Breast epithelium (tissue), 4 donors: ENCODE measurements at places on chromosomes 1 and 21.
A peak's percentile ranks its signal among the peaks of the same experiment; 100 is the strongest.

- no peak for DNase-seq
Measured at GRCh38 chr1:153389973-153390879, 647 bp downstream of the S100A8 start.

DNA sequence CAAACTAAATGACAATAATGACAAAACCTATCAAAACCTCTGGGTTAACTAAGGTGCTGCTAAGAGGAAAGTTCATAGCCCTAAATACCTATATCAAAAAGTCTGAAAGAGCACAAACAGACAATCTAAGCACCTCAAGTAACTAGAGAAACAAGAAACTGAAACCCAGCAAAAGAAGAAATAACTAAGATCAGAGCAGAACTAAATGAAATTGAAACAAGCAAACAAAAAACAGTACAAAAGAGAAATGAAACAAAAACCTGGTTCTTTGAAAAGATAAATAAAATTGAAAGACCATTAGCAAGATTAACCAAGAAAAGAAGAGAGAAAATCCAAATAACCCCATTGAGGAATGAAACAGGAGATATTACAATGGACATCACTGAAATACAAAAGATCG lies 44.8 kb upstream of the KIAA0040 start:
- DNase-seq, result no peak

- DNase-seq, result no peak
Measured at GRCh38 chr1:182766881-182767645, 22.5 kb upstream of the NPL start.

DNA sequence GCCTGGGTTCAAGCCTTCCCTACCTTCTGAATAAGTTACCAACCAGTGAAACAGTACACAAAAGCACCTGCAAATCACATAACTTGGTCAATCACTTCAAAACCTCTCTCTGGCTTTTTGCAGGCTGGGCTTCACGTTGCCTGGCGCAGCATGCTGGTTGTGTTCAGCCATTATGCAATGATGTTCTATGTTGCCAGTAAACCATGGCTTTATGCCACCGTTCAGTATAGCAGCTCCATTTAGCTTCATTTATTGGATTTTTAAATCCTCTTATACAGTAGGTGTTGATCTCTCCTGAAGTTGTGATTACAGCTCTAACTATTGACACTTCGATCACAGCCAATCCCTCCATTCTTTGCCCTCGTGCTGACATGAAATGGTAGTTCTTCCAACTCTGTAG lies 233.6 kb upstream of the PTBP2 start:
- DNase-seq, result peak; percentile 48

DNA sequence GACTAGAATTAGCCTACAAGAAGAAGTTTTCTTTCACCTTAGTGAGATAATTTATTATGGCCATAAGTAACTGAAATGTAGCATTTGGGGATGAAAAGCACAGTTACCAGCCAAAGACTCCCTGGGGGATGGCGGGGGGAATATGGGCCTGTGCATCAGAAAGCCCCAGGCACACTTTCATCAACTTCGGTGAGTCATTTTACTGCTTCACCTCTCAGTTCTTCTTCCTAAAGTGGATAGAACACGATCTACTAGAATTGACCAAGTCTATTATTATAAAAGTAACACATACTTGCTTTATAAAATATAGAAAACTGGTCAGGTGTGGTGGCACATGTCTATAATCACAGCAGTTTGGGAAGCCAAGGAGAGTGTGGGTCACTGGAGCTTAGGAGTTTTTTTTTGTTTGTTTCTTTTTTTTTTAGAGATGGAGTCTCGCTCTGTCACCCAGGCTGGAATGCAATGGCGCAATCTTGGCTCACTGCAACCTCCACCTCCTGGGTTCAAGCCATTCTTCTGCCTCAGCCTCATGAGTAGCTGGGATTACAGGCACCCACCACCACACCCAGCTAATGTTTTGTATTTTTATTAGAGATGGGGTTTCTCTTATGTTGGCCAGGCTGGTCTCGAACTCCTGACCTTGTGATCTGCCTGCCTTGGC lies 141.8 kb downstream of the ZZZ3 start:
- no peak for DNase-seq

DNA sequence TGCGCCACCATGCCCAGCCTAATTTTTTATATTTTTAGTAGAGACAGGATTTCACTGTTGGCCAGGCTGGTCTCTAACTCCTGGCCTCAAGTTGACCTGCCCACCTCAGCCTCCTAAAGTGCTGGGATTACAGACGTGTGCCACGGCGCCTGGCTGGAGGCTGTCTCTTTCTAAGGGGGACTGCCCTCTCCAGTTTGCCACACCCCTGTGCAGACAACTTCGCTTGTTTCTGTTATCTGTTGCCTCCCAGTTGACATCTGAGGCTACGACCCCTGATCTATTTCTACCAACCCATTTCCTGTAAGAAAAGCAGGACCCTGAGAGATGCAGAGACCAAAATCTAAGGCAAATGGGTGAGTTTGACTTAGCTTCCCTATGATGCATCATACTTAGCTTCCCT lies 24.0 kb upstream of the VASH2 start:
- DNase-seq, result no peak

GRCh38 chr1:244341455-244342450 lies 110.0 kb downstream of the ADSS2 start:
- DNase-seq, result no peak

- DNase-seq, result no peak
Measured at GRCh38 chr1:197320991-197321531, 53.0 kb downstream of the CRB1 start.

DNA sequence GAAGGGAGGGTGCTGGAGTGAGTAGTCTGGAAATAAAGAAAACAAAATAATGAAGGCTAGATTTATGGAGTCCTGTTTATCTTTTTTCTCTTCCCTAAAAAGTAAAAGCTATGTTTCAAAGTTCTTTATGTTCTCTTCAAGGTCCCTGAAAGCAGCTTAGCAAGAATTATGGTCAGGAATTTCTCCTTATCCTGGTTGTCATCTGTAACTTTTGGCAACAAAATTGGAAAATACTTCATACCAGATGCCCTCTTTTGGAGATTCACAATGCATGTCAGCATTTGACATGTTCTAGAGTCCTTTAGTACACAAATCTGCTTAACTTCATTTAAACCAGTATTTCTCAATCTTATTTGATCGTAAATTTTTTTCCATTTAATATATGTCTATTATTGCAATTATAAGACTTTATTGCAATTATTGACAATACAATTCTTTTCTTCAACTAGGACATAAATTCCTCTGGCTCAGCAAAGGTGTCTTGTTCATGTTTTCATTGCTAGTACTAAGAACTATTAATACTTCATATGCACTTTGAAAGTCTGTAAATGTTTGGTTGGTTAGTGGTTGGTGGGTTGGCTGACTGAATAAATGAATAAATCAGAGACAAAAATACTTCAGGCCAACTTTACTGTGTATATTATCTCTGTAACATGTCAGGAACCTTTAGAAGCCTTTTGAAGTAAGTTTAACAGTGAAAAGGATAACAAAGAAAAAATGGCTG lies 101.5 kb downstream of the ATP1B1 start:
- DNase-seq, result no peak

DNA sequence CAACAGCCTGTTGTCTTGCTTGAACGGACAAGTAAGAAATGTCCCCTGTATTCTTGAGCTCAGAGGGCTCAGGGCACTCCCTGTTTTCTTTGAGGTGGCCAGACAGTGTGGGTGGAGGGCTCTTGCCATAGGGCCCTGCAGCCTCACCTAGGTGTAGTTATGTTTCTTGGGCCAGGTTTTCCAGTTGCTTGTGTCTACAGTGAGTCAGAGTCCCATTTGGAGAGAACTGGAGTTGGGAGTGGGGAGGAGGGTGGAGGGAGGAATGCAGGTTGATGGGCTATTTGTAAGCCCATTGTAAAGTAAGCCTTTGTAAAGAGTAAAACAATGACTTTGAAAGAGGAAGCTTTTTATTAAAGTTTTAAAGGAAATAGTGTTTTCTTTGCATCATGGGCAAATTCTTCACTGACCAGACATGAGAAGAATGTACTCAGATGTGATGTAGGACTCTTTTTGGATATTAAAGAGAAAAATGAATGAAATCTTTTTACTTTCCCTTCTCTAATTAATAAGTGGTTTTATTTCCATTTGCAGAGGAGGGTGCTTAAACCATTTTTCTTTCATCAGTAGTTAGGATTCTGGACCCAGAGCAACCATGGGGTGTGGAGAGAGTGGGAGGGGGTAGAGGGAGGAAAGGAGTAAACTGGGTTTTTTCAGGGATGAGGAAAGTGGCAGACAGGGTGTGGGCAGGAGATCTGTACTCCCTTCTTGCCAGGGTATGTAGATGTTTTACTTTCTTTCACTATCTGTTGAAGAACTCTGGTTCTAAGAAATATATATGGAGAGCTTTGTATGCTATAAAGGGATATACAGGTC lies 45.1 kb upstream of the MACF1 start:
- DNase-seq, result peak; percentile 65

DNA sequence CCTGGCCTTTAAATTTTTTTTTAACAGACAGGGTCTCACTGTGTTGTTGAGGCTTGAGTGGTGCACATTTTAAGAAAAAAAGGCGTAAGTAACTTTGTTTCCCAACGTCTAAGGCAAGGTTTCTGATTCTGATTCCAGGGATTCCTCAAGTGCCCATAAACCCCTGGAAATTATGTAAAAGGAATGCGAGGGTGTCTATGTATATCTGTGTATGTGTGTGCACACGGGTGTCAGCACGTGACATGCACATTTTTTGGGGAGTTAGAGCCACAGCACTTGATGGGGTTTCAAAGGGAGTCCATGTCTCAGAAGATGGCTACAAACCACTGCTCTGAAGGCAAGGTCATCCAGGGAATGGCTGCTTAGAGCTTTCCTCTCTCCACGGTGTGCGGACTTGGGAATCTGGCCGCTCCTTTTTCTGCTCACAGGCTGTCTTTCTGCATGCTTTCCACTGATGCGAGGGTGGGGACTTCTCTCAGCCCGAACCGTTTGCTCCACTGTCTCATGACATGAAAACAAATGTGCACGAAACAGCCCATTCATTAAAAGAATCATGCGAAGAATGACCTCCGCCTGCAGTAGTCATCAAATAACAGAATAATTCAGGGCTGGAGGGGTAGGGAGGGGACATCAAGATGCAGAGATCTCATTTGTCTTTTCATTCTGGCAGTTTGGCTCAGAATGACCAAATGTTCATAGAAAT lies 18.7 kb upstream of the RERE start:
- DNase-seq, result no peak

DNA sequence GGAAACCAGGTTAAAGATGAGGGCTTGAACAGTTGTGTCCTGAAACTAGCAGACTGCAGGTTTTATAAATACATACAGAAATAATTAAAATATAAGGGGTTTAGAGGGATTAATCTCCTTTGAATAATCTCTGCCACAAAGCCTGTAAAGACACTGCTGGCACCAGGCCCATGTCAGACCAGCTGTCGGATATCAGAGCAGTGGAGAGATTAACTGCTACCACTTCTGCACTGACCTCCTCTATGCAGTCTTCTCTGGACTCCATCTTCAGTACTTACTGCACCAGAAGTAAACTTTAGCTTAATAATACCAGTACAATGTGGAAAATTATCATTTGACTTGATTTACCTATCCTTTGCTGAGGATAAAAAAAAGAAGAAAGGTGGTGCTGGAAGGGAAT lies 128.6 kb downstream of the LHX4 start:
- no peak for DNase-seq

GRCh38 chr1:172425339-172425738 lies 4.9 kb downstream of the C1orf105 start:
- DNase-seq, result no peak

DNA sequence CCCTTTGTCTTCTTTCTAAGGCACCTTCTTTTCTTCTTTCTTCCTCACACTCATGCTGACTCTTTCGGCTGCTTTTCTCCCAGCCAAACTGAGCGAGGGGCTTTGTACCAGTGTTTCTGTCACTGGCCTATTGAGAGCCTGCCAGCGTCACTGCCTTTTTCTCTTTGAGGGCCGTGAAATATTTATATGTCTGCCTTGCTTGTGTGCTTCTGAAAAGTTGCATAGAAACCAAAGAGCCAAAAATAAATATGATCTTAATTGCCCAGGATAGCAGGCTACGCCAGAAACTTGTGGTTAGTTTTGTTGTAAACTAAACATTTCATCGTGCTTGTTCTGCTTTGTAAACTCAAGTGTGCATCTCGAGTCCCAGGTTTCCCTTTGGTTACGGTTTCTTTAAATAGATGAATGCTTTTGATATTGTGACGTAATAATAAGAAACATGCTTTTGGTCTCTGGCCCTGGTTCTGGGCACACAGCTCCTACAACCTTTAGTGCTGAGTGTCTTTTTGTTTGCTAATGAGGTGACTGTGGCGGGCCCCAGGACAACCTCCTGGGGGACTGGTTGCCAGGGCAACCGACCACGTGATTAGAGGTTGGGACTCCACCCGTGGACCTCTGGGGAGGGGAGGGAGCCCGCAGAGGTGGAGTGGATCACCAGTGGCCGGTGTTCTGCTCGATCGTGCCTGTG lies 10.8 kb downstream of the SLC37A1 start:
- DNase-seq, result peak; percentile 74
